ENCODE measurements at places on chromosomes 6 and 20.

- H3K27me3 ChIP-seq: no peaks in the 10 kb centered on the region
- H3K27ac ChIP-seq: peak overlapping the region; percentile 96
- peaks cover 20% of the 10 kb centered on the region for H3K36me3 ChIP-seq
- H3K4me1 ChIP-seq: peaks cover 32% of the 10 kb centered on the region
- H3K4me3 ChIP-seq: peak overlapping the region; percentile 74
Observed at GRCh38 chr6:161111261-161111660, 119.7 kb downstream of the MAP3K4 start.

GRCh38 chr20:25039697-25040437 lies 18.1 kb downstream of the ACSS1 start:
- no peaks in the 10 kb centered on the region for H3K36me3 ChIP-seq
- no peaks in the 10 kb centered on the region for H3K27me3 ChIP-seq
- DNase-seq: no peak
- peak overlapping the region; percentile 67 for H3K27ac ChIP-seq
- peaks cover 37% of the 10 kb centered on the region for H3K4me1 ChIP-seq
- H3K4me3 ChIP-seq: no peak overlapping the region

DNA sequence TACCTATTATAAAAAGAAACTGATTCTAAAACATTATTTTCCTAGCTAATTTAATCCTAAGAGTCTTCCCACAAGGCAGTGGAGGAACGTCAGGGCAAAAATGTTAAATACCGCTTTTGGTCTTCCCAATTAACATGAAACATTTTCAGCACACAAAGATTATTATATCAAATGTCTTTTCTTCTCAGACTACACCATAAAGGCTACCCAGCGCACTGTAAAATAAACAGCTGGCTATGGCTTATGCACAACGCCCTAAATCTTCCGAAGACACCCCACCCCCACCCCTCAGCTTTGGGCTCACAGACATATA lies 1.0 kb downstream of the NUDT3 start:
- no peaks in the 10 kb centered on the region for H3K27me3 ChIP-seq
- H3K36me3 ChIP-seq: no peaks in the 10 kb centered on the region
- H3K4me1 ChIP-seq: peaks cover 14% of the 10 kb centered on the region
- no peak overlapping the region for H3K4me3 ChIP-seq

GRCh38 chr20:35301426-35301825 lies 9.2 kb upstream of the FAM83C start:
- H3K27ac ChIP-seq: peak overlapping the region; percentile 45
- H3K4me1 ChIP-seq: peaks cover 8% of the 10 kb centered on the region
- no peak overlapping the region for H3K4me3 ChIP-seq
- no peak for DNase-seq
- H3K36me3 ChIP-seq: no peaks in the 10 kb centered on the region
- peaks cover under 1% of the 10 kb centered on the region for H3K27me3 ChIP-seq

DNA sequence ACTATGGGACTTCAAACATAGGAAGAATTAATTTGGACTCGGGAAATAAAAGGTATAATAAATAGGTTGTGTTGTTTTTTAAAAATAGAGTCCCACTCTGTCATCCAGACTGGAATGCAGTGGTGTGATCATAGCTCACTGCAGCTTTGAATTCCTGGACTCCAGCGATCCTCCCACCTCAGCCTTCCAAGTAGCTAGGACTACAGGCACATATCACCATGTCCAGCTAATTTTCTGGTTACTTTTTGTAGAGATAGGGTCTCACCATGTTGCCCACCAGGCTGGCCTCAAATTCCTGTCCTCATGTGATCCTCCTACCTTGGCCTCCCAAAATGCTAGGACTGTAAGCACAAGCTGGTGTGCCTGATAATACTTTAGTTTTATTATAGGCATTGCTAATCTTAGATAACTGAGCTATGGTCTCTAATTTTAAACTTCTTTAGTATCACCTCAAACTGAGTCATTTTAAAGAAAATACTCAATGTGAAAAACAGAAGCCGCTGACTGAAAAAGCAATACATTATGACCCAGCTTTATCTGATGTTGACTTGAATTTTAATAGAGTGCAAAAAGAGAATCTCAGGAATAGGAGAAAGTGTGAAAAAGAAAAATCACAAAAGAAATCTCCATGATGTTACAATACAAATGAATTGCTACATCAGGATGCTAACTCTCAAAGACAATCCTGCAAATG lies 251.0 kb downstream of the RNGTT start:
- peaks cover 2% of the 10 kb centered on the region for H3K36me3 ChIP-seq
- H3K4me1 ChIP-seq: peaks cover 7% of the 10 kb centered on the region
- H3K4me3 ChIP-seq: no peak overlapping the region

DNA sequence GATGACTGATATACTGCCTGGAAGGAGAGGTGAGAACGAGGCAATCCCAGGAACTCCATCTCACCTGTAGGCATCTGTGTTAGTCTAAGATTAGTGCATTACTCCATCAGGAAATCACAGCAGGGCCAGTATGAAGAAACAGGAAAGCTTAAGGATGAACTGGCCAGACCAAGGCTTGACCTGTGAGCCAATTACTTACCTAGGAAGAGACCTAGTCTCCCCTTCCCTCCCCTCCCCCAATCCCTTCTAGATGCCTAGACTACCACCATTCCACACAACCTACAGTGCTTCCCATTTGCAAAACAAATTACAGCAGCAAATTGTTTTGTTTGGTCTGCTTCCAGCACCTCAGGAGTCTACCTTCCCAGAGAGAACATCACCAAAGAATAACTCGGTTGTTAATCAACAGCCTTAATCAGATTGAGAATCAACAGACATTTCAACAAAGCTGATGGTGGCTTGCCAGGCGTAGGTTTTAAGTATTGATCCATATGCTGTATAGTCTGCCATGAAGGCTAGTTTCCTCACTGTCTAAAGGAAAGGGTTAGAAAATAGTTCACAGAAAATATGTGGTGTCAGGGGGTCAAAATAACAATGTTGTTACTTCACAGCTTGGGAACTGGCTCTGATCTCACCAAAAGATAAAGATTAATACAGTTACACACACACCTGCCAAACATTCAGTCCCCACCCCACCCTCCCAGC lies 10.1 kb downstream of the PKHD1 start:
- H3K4me1 ChIP-seq: no peaks in the 10 kb centered on the region
- no peak overlapping the region for H3K4me3 ChIP-seq
- H3K27ac ChIP-seq: no peak overlapping the region

- H3K27ac ChIP-seq: no peak overlapping the region
- H3K27me3 ChIP-seq: peaks cover 62% of the 10 kb centered on the region
- peaks cover 2% of the 10 kb centered on the region for H3K4me1 ChIP-seq
- H3K36me3 ChIP-seq: peaks cover 2% of the 10 kb centered on the region
Observed at GRCh38 chr20:24149881-24150307, 161.3 kb upstream of the GGTLC1 start.
